Eye (tissue), 1 donor: ENCODE measurements at places on chromosomes 6 and 20.
A peak's percentile ranks its signal among the peaks of the same experiment; 100 is the strongest.

GRCh38 chr6:1965596-1966224 lies 279.7 kb downstream of the GMDS start:
- DNase-seq = no peak

GRCh38 chr6:88413459-88413858 lies 247.3 kb upstream of the CNR1 start:
- DNase-seq = no peak

GRCh38 chr6:33029328-33030184 lies 20.2 kb upstream of the HLA-DOA start:
- DNase-seq = no peak

DNA sequence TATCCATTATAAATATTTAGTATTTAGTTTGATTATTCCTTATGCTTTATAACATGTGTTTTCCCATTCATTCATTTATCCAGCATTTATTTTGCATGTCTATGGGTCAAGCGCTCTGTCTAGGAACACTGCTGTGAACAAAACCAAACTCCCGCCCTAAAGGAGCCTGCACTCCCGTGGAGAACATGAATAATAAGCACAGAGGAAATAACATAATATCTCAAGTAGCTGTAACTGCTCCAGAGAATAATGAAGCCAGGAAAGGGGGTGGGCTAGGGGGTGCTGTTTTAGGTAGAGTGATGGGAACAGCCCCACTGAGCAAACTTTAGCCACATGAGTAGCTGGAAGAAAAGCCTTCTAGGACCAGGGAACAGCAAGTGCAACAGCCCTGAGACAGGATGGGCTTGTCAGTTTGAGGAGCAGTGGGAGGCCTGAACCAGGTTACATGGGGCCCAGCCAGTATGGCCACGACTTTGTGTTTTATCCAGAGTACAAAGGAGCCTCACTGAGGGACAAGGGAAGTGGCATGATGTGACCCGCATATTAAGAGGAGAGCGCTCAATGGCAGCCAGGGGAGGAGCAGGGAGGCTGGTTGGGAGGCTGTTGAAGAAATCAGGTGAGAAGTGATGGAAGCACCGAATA lies 24.4 kb upstream of the PRND start:
- DNase-seq = no peak

GRCh38 chr20:38870733-38871559 lies 55.3 kb upstream of the FAM83D start:
- no peak for DNase-seq

- DNase-seq = no peak
These were observed 182.2 kb upstream of the RREB1 start for GRCh38 chr6:6925391-6926164.

DNA sequence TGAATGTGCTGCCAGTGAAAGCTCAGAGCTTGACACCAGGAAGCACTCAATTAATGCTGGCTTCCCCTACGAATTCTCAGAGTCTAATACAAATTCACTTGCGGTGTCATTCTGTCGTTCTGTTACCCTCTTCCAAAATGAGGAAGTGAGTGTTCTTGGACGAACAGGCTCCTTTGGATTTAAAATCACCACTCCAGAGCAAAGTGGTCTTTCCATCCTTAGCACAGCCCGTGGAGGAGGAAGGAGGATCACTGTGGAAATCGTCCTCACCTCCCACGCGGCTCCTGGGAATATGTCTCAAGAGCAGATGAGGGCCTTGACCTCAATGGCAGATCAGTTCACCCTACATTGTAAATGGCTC lies 41.7 kb downstream of the RIOK1 start:
- no peak for DNase-seq

DNA sequence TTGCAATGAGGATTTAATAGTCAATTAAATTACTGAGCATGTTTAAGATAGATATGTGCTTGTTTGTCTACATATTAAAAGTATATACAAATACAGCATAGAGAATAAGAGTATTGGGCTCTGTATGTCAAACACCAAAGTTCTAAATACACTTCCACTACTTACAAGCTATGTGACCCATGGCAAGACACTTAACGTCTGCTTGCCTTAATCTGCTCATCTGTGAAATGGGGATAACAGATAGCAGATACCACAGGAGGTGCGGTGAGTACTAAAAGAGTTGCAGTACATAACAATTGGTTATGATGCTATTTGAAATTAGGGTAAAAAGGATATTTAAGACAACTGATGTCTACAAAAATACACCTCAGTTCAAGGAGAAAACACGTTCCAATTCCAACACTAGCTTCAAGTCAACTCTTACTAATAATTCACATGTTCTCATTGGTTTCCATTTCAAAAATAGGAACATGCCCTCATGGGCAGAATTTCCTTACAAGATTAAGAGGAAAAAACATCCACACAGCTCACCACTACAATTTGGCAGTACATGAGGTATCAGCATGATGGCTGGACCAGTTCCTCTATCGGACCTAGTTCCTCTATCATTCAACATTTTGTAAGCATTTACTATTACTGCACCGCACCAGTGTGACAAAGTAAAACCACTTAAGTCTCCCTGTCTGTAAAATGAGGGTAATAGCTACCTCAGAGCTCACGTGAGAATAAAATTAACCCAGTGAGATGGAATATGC lies 101.1 kb downstream of the SMLR1 start:
- DNase-seq = no peak

DNA sequence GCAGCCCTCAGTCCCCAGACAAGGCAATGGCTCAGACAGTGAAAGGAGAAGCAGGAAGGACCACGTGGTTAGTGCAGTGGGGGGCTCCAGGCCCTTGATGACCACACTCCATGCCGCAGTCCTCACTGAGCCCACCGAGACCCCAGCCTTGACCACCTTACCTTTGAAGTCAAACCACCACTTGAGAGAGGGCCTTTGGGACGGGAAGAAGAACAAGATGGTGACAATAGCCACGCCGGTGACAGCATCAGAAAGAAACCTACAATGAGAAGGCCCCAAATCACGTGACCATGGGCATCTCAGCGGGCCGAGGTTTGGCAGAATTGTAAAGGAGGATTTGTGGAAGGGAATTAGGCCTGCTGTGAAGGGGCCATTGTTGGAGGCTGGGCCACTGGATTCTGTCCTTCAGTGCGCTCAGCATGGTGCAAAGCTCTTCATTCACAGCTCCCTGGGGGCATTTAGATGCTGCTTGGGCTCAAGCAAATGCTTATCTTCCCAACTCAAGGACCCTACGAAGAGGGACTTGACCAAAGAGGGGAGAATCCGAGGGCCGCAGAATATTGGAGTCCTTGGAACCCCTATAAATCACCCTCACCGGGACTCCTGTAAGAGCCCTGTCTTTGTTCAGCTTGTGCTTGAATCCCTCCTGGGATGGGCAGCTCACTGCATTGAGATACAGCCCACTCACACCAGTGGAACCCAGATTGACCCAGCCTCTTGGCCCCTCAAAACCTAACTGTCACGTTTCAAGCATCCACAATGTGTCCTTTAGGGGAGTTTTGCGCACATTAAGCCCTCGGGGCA lies 33.2 kb upstream of the OCSTAMP start:
- DNase-seq = peak; percentile 26

GRCh38 chr6:16729744-16730143 lies 31.5 kb downstream of the ATXN1 start:
- no peak for DNase-seq

GRCh38 chr6:31822036-31822821 lies 5.3 kb upstream of the HSPA1B start:
- peak; percentile 84 for DNase-seq

- peak; percentile 84 for DNase-seq
These were observed 993 bp downstream of the STX16 start for GRCh38 chr20:58651946-58652605.

DNA sequence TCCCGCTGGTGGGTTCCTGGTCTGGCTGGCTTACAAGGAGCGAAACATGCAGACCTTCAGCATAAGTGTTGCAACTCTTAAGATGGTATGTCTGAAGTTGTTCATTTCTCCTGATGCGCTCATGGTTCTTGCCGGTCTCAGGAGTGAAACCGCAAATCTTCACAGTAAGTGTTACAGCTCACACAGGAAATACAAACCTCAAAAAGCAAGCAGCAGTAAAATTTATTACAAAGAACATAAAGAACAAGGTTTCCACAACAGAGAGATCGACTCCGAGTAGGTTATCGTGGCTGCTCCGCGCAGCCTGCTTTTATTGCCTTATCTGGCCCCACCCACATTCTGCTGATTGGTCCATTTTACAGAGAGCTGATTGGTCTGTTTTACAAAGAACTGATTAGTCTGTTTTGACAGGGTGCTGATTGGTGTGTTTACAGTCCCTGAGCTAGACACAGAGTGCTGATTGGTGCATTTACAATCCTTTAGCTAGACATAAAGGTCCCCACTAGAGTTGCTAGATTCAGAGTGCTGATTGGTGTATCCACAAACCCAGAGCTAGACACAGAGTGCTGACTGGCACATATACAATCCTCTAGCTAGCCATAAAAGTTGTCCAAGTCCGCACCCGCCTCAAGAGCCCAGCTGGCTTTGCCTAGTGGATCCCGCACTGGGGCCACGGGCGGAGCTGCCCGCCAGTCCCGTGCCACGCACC lies 39.2 kb downstream of the TRIM27 start:
- no peak for DNase-seq

DNA sequence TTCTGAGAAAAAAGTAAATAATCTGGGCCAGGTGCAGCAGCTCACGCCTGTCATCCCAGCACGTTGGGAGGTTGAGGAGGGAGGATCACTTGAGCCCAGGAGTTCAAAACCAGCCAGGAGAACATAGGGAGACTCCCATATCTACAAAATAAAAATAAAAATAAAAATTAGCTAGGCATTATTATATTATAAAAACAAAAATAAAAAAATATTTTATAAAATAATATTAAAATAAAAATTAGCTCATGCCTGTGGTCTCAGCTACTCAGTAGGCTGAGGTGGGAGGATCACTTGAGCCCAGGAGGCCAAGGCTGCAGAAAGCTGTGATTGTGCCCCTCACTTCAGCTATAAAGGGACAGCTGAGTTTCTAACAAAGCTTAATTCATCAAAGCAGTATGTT lies 362.9 kb downstream of the SMOC2 start:
- DNase-seq = no peak

DNA sequence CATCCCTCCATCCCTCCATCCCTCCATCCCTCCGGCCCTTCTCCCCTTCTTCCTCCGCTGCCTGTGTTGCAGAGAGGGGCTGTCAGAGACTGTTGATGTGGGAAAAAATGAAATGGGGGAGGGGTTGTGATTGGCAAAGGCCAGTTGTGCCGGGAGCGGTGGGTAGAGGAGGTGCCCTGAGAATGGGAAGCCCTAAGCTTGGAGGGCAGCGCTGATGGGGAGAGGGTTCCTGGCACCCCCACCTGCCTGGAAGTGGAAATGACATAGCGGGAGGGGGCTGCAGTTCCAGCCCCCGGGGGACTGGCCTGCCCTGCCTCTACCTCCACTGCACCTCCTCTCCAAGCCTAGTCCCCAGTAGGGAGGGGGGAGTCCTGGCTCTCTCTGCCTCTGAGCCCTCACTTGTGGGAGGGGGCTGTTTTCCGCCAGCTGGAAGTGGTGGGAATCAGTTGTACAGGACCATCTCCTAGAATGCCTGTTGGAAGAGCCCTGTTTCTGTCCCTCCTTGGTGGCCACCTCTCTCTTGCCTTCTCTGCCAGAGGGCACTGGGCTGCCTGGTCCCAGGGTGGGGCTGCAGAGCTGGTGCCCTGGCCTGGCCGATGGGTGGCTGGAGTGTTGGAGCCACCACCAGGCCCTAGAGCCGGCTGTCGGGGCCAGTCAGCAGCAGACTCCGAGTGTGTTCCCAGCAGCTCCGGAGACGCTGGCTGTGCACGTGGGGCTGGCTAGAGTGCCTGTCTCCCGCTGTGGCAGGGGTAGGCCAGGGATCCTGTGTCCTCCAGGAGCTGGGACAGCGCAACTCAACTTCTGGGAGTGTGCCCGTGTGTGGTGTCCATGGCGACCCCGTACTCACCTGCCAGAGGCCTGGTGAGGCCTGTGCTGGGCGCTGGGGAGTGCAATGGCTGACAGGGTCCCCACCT lies 1.5 kb downstream of the DLGAP4 start:
- no peak for DNase-seq

GRCh38 chr6:148867862-148868261 lies 121.0 kb downstream of the UST start:
- no peak for DNase-seq

- peak; percentile 43 for DNase-seq
These were observed 6.2 kb downstream of the RWDD1 start for GRCh38 chr6:116577486-116577885.

GRCh38 chr20:23488470-23488869 lies 2.4 kb upstream of the CST8 start:
- DNase-seq = no peak

GRCh38 chr6:146191612-146192011 lies 162.8 kb downstream of the GRM1 start:
- peak; percentile 64 for DNase-seq

DNA sequence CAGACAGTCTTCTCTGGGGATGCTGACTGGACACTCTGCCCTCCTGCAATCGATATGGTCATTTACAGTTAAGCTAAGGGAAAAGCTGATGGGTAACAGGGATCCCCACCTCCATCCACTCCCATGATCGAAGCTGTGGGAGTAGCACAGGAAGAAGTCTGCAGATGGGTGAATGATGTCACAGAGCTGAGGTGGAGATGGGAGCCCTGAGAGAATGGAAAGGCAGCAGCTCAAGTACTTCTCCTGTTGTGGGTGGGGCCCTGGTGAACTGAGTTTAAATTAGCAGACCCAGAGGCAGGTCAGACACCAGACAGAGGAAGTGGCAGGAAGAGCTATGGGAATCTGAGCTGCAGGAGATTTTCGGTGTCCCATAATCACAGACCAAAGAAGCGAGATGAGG lies 29.0 kb downstream of the HDGFL1 start:
- peak; percentile 68 for DNase-seq

DNA sequence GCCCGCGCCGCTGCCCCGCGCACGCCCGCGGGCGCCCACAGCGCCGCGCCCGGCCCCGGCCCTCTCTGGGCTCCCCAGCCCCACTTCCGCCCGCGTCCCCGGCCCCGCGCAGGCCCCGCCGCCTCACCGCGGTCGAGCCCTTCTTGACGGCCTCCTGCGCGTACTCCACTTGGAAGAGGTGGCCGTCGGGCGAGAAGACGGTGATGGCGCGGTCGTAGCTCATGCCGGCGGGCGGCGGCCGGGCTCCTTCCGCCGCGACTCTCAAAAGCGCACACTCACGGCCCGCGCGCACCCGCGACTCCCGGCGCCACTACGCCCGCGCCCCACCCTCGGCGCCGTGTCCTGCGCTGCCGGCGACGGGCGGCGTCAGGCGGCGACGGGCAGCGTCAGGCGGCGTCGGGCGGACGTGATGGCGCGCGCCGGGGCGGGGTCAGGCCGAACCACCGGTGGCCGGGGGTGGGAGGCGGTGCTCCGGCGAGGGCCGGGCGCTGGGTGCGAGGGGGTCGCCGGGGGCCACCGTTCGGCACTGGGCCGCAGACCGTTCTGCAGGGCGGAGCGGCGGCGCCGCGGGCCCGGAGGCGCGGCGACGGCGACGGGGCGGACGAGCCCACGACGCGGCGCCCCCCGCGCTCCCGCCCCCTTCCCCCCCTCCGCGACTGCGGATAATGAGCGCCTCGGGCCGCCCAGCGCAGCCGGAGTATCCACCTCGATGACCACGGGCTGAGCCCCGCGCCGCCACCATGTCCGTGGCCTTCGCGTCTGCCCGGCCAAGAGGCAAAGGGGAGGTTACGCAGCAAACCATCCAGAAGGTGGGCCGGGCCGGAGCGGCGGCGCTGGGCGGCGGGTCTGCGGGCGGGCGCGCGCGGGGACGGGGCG lies at the start of the genes PSMA7 and SS18L1:
Gene PSMA7, minus strand, starts transcription at position 314 of the 876 bp plus-strand sequence. Its CDS starts 91 bp downstream, at position 223.
Gene SS18L1, plus strand, starts transcription at position 689 of the 876 bp plus-strand sequence. Its CDS starts 52 bp downstream, at position 741.
- peak; percentile 94 for DNase-seq

GRCh38 chr20:57663241-57663640 lies 43.0 kb upstream of the ZBP1 start:
- no peak for DNase-seq

GRCh38 chr6:114595186-114595585 lies 252.4 kb upstream of the HS3ST5 start:
- DNase-seq = no peak
